H1 (cell line): ENCODE measurements at places on chromosomes 7 and 10.

DNA sequence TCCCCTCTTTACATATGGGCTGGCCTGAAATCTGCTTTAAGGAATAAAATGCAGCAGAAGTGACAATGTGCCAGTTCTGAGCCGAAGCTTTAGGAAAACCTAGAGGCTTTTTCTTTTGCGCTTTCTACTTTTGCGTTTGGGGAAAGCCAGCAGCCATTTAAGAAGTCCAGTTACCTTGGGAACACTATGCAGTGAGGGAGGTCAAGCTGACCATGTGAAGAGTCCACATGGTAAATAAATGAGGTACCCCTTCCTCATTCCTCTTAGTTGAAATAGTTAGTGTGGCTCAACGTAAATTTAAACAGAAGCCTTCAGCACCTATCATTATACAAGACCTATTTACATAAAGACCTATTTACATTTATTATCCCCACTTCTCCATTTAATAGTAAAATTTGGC lies 78.5 kb downstream of the TFPI2 start:
- no peaks in the 10 kb centered on the region for H3K27me3 ChIP-seq
- no peak overlapping the region for H3K4me3 ChIP-seq
- H3K36me3 ChIP-seq = no peaks in the 10 kb centered on the region
- no peaks in the 10 kb centered on the region for H3K4me1 ChIP-seq

DNA sequence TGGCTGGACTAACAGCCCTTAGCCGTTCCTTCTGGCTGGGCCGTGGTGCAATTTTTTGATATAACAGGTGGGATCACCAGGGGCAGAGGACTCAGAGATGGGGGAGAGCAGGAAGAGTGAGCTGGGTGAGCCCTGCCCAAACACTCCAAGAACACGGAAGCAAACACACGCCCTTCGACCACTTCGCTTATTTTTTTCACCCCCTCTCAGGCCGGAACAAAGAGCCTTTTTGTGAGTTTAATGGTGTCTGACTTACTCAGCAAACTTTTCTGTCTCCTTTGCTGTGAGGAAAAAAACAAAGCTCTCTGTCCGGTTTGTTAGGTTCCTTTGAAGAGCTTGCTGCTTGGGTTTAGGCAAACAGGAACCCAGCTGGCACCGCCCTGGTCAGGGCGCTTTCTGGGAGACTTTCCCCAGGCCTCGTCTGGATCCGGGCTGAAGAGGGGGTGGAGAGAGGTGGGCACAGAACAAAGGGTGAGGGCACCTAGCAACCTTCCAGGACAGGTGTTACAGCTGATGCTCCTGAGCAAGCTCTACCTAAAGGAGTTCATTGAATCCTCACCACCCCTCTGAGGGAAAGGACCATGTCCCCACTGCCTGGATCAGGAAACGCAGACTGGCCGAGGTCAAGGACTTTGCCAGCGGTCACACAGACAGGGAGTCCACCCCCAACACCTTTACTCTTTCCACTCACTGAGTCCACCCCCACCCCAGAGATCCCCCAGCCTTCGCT lies 23.3 kb downstream of the CALML3 start:
- no peaks in the 10 kb centered on the region for H3K27me3 ChIP-seq
- H3K27ac ChIP-seq = no peak overlapping the region
- H3K4me3 ChIP-seq = no peak overlapping the region
- no peaks in the 10 kb centered on the region for H3K4me1 ChIP-seq
- no peaks in the 10 kb centered on the region for H3K36me3 ChIP-seq

- H3K4me3 ChIP-seq = no peak overlapping the region
- H3K4me1 ChIP-seq = peaks cover 4% of the 10 kb centered on the region
- no peaks in the 10 kb centered on the region for H3K27me3 ChIP-seq
- no peak overlapping the region for H3K27ac ChIP-seq
- peaks cover 5% of the 10 kb centered on the region; the same call in 1 of the 2 replicates for H3K36me3 ChIP-seq
- DNase-seq = no peak
Measured at GRCh38 chr7:84110400-84110799, 84.2 kb downstream of the SEMA3A start.

- 0 out of 2 replicates have a peak, but pooled peaks cover 2% of the 10 kb centered on the region for H3K27me3 ChIP-seq
- H3K4me1 ChIP-seq = peaks cover 7% of the 10 kb centered on the region; the same call in 1 of the 2 replicates
- no peak overlapping the region for H3K4me3 ChIP-seq
Measured at GRCh38 chr7:150937848-150938561, 40.1 kb downstream of the KCNH2 start.

DNA sequence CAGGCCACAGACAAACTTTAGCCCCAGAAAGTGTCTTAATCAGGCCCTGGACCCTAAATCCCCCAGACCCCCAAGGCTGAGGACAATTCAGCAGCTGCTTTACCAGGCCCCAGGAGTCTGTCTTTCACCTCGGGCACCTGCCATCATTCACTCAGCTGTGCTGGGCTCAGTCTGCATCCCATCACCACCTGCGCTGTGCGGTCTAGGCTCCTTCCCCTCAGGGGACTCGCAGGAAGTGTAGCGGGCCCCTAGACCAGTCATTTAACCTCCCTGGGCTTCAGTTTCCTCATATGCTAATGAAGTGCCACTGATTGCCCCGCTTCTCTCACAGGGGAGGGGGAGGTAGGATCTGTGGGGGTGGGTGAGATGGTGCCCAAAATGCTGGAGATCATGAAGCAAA lies 76.4 kb upstream of the ZMIZ1 start:
- no peak for DNase-seq
- H3K4me3 ChIP-seq = no peak overlapping the region
- H3K36me3 ChIP-seq = no peaks in the 10 kb centered on the region
- no peaks in the 10 kb centered on the region for H3K27me3 ChIP-seq

DNA sequence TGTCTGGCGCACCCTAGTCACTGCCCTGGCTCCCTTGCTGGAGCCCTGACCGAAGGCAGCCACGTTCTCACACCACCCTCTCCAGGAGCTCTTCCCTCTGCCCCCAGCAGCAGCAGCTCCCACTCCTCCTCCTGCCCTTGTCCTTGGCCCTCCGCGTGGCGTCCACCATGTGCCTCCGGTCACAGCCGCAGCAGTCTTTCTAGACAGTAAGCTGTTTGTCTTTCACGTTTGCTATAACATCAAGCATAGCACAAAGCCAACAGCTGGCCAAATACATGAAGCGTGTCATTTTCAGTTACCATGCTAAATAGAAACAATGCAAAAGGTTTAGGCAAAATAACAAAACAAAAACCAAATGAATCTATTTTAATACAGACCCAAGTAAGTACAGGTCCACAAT lies 3.3 kb downstream of the PITRM1 start:
- peaks cover 7% of the 10 kb centered on the region; the same call in 1 of the 2 replicates for H3K4me1 ChIP-seq
- no peak overlapping the region for H3K27ac ChIP-seq
- H3K36me3 ChIP-seq = 0 out of 2 replicates have a peak, but pooled peaks cover 4% of the 10 kb centered on the region

DNA sequence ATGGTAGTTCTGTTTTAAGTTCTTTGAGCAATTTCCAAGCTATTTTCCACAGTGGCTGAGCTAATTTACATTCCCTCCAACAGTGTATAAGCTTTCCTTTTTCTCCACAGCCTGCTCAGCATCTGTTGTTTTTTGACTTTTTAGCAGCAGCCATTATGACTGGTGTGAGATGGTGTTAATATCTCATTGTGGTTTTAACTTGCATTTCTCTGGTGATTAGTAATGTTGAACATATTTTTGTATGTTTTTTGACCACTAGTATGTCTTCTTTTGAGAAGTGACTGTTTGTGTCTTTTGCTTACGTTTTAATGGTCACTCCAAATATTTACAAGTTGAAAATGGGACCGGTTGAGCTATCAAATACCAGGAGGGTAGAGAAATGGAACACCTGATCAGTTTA lies 20.4 kb downstream of the GNG11 start:
- H3K36me3 ChIP-seq = no peaks in the 10 kb centered on the region
- no peak overlapping the region for H3K27ac ChIP-seq
- H3K27me3 ChIP-seq = no peaks in the 10 kb centered on the region
- H3K4me1 ChIP-seq = no peaks in the 10 kb centered on the region

DNA sequence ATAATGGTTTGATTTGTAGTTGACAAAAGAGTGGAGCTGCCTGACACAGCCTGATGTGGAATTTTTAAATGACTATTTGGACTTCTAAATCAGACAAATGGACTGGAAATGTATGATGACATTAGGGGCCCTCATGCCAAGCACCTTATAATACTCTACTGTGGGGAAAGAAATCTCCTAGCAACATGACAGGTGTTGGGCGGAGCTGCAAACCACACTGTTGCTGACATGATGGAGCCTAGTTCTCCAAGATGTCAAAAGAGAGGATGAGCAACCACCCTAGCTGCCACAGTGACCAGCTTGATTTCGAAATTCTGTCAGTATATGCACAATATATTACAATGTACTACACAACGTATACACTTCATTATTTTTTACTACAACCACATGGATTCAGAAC lies 65.8 kb downstream of the RHOBTB1 start:
- H3K27me3 ChIP-seq = no peaks in the 10 kb centered on the region
- 0 out of 2 replicates have a peak, but pooled peaks cover under 1% of the 10 kb centered on the region for H3K4me1 ChIP-seq
- H3K27ac ChIP-seq = no peak overlapping the region
- no peak for DNase-seq

DNA sequence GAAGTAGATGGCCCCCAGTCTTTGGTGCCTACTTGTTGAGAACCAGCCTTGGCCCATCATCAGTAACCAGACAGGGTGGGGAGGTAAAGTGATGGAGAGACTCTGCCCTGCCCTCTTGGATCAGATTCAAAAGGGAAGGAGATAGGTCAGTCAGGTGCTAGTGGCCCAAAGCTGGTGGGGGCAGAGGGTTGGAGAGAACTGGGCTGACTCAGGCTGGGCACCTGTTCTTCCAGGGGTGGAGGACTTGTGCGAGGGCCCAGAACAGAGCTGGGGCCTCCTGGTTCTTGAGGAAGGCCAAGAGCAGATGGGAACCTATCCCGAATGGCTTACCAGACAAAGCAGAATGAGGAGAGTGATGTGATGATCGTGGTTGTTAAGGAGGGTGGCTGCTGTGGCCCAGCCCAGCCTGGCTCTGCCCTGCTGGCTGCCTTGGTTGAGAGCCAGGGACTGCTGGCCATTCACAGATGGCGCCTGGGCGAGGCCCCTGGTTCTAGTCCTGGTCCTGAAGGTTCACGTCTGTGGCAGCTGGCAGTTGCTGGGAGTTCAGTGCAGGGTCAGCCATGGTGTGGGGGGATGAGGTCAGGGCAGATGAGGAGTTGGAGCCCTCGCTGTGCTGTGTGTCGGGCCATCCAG lies 36.6 kb downstream of the PALD1 start:
- H3K36me3 ChIP-seq = no peaks in the 10 kb centered on the region
- no peaks in the 10 kb centered on the region; the same call in 1 of the 2 replicates for H3K27me3 ChIP-seq
- H3K4me1 ChIP-seq = peaks cover 12% of the 10 kb centered on the region
- H3K27ac ChIP-seq = no peak overlapping the region

DNA sequence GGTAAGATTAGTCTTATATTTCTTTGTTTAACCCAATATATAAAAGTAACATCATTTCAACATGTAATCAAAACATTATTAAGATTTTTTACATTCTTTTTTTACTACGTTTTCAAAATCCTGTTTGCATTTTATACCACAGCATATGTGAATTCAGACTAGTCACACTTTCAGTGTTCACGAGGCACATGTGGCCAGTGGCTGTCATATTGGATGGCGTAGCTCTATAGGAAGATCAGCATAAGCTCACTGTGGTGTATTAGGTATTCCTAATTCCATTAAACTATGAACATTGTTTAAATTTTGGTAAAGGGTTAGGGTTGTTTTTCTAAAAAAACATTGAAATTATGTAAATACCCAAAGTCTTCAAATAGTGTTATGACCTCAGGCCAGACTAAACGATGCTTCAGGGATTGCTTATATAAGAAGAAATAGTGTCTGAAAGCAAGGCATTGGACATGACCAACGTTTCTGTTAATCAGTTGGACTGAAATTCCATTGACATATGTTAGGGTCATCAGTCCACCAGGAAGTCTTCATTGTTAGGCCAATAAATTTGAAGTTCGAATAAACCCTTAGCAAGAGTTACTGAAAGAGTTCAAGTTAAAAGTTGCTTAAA lies 97.0 kb downstream of the BICC1 start:
- no peaks in the 10 kb centered on the region for H3K27me3 ChIP-seq
- H3K36me3 ChIP-seq = no peaks in the 10 kb centered on the region
- H3K4me1 ChIP-seq = no peaks in the 10 kb centered on the region
- H3K27ac ChIP-seq = no peak overlapping the region
- DNase-seq = no peak

- no peak for DNase-seq
- no peaks in the 10 kb centered on the region for H3K36me3 ChIP-seq
- no peak overlapping the region for H3K27ac ChIP-seq
- H3K4me1 ChIP-seq = no peaks in the 10 kb centered on the region
- H3K4me3 ChIP-seq = no peak overlapping the region
- no peaks in the 10 kb centered on the region for H3K27me3 ChIP-seq
Measured at GRCh38 chr7:108629651-108630400, 60.2 kb downstream of the DNAJB9 start.

- no peaks in the 10 kb centered on the region for H3K27me3 ChIP-seq
- H3K27ac ChIP-seq = no peak overlapping the region
- no peak overlapping the region for H3K4me3 ChIP-seq
Measured at GRCh38 chr10:24096281-24096680, 112.7 kb upstream of the KIAA1217 start.

GRCh38 chr7:149821191-149822148 lies 16.7 kb upstream of the ZNF862 start:
- H3K4me1 ChIP-seq = no peaks in the 10 kb centered on the region
- DNase-seq = no peak
- no peaks in the 10 kb centered on the region for H3K27me3 ChIP-seq
- no peak overlapping the region for H3K4me3 ChIP-seq
- no peak overlapping the region for H3K27ac ChIP-seq
- no peaks in the 10 kb centered on the region for H3K36me3 ChIP-seq

DNA sequence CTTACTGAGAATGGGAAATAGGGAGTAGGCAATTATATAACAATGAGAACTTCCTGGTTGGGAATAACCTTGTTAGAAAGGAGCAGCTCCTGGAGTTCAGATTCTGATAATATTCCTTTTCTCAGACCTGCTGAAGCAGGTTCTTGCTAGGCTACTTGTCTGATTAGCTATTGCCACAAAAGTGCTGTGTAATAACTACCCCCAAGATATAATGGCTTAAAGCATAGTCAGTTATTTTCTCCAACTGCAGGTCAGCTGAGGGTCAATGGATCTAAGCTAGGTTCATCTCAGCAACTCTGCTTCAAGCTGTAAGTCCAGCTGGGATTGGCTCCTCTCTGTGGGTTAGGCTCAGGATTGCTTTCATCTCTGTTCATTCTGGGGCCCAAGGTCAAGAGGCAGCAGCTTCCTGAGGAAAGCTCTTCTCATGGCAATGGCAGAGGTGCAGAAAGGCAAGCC lies 9.4 kb upstream of the CNOT4 start:
- no peak overlapping the region for H3K27ac ChIP-seq
- no peaks in the 10 kb centered on the region for H3K27me3 ChIP-seq
- H3K4me1 ChIP-seq = no peaks in the 10 kb centered on the region
- no peak overlapping the region for H3K4me3 ChIP-seq
- no peaks in the 10 kb centered on the region for H3K36me3 ChIP-seq

GRCh38 chr7:47503281-47503680 lies 78.6 kb downstream of the TNS3 start:
- H3K36me3 ChIP-seq = no peaks in the 10 kb centered on the region
- no peaks in the 10 kb centered on the region; the same call in 1 of the 2 replicates for H3K4me1 ChIP-seq
- no peak overlapping the region for H3K4me3 ChIP-seq
- H3K27ac ChIP-seq = no peak overlapping the region
- H3K27me3 ChIP-seq = no peaks in the 10 kb centered on the region

GRCh38 chr7:128829391-128830166 lies 627 bp upstream of the FLNC start:
- H3K4me1 ChIP-seq = peaks cover 3% of the 10 kb centered on the region
- H3K4me3 ChIP-seq = peak overlapping the region; percentile 63
- no peak overlapping the region for H3K27ac ChIP-seq
- H3K36me3 ChIP-seq = no peaks in the 10 kb centered on the region
- peaks cover 27% of the 10 kb centered on the region for H3K27me3 ChIP-seq
- DNase-seq = no peak

GRCh38 chr7:116952635-116953371 lies 498 bp upstream of the ST7 start:
- no peaks in the 10 kb centered on the region for H3K36me3 ChIP-seq
- H3K27me3 ChIP-seq = no peaks in the 10 kb centered on the region
- H3K27ac ChIP-seq = peak overlapping the region; percentile 16; the same call in 1 of the 2 replicates
- H3K4me1 ChIP-seq = peaks cover 9% of the 10 kb centered on the region
- H3K4me3 ChIP-seq = peak overlapping the region; percentile 91
